Putamen (tissue), 1 donor: ENCODE measurements at places on chromosomes 5 and 9.

DNA sequence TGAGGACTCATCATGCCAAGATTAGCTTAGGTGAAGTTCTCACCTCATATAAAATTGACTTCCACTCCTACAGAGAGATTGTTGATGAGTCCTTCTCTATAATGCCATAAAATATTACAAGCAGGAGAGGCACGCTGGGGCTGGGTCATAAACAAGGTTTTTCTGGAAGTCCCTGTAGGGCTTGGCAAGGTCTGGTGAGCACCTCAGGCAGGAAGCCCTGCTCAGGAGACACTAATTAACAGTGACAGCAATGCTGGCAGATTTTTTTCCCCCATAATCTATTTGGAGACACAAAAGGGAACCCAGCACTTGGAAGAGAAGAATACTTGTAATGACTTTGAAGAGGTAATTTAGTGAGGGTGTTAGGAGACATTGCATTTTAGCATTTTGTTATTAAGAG, 118.7 kb downstream of the DIRAS2 start:
- no peak for DNase-seq

- no peak for DNase-seq
Observed at GRCh38 chr9:71306134-71306533, 184.7 kb upstream of the TRPM3 start.

DNA sequence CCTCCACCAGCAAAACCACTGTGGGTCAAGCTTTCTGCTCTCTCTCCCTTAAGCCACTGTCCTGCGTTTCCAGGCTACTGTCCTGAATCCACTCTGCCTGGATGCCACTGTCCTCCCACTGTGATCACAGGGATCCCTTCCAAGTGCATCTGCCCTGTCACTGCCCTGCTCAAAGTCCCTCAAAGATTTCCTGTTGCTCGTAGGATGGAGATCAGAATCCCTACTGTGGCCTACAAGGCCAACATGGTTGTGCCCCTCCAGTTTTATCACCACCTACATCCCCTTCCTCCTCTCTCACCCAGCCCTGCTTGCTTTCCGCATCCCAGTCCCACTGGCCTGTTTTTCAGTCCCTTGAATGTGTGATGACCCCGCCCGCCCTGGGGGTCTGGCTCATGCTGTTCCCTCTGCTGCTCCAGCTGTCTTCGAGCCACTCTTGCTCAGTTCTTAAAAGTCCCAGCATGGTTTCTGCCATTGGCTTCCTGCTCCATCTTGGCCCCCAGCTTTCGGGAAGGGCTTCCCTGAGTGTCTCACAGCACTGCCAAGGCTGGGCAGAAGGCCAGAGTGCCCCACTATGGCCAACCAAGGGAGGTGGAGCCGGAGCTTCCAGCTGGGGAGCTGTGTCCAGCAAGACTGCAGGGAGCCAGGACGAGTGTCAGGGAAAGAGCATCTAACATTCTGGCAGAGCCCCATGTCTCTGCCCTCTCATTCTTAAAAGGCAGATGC, 12.9 kb upstream of the FRRS1L start:
- DNase-seq: peak; percentile 22

DNA sequence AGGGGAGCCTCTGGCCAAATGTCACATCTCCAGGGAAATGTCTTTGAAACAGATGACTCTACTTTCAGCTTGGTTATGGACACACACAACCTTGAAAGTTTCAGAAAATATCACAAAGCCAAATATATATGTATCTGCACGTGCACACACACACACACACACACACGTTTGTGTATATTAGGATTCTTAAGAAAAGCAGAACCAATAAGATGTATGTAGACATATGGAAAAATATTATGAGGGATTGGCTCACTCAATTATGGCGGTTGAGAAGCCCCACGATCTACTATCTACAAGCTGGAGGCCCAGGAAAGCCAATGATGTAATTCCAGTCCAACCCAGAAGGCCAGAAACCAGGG, 194.9 kb downstream of the PALM2AKAP2 start:
- DNase-seq: no peak
